MV-4-11 (cell line): ENCODE measurements at places on chromosomes 6 and 20.

GRCh38 chr20:53064935-53065334 is 92.8 kb downstream of the TSHZ2 start:
- DNase-seq, result no peak

DNA sequence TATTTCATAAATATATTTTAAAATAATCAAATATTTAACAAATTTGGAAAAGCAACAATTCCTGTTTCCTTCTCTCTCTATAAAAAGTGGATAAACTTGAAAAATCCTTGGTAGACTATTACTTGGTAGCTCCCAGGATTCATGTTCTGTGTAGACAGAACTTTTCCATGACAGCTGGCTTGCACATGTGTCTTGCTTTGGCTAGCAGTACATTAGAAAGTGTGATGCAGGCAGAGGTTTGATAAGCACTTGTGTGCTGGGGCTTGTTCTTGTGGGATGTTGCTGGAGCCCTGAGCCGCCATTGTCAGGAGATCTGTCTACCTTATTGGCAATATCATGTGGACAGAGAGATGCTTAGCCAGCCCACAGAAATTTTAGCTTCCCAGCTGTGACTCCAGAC is 327.2 kb downstream of the CDKAL1 start:
- no peak for DNase-seq

DNA sequence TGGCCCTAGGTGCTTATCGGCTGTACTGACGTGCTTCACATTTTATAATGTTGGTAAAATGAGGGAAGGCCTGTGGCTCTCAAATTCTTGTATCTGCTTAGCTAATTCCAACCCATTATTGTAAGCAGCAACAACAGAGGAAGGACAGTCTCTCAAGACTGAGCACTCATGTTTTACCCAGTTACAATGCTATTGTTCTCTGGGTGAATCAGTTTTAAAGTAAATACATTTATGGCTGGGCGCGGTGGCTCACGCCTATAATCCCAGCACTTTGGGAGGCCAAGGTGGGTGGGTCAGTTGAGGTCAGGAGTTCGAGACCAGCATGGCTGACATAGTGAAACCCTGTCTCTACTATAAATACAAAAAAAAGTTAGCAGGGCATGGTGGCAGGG is 194.6 kb downstream of the PRKN start:
- DNase-seq, result no peak

DNA sequence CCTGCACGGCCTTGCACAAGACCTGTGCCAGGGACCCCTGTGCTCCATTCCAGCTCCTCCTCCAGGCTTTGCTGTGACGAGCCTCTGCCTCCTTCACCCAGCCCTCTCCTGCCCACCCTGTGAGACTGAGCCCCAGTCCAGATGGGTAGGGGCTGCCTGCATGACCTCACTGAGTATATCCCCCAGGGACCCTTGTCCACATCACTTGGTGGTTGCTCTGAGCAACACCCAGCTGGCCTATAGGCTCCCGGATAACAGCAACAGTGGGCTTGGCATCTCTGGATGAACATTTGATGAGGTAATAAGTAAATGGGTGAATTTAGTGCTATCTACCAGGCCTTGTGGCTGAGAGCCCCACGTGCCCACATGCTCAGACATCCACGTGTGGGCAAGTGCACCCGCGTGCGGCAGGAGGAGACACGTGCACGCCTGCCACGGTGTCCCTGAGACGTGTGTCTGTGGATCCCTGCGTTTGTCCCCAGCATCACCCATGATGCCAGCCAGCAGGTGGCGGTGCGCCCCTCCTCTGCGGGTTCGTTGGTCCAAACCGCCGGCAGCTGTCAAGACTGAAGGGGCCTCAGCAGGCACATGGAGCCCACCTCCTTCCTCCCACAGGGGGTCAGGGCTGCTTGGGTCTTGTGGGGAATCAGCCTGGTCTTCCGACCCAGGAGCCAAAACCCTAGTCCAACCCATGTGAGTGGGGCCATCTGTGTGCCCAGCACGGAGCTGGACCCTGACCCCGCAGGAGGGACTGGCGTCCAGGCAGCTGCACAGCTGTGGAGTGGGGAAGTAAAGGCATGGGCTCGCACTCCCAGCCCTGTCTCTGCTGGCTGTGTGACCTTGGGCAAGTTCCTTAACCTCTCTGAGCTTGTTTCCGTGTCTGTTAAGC is 45.9 kb downstream of the FGD2 start:
- peak; percentile 94 for DNase-seq

DNA sequence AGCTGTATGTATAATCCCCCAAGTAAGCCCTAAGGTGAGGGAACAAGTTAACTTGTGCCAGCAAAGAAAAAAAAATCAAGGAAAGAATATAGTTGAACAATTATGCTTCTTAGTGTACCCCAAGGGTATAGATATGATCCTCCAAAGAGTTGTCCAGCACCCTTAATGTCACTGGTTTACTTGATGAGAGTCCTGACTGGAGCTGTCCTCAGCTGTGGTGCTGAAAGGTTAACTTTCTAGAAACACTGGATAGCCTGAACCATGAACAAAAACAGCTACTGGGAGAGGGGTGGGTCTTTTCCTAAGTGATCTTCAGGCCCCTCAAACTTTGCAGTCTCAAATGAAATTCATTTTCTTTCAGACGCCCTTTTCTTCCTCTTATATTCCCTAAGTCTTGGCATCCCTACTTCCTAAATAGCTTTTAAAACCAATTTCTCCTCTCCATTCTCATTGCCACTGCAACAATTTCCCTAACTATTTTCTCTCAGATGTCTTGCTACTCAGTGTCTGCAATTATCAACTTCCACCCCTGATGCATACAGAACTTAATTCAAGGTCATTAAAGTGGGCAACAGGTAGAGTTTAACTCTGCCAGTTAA is 83.5 kb upstream of the PROKR2 start:
- DNase-seq, result peak; percentile 5

GRCh38 chr20:36572701-36573102 is 695 bp upstream of the TGIF2 start:
- peak; percentile 47 for DNase-seq

GRCh38 chr20:13302647-13303450 is 81.8 kb downstream of the ISM1 start:
- no peak for DNase-seq

- DNase-seq, result no peak
Measured at GRCh38 chr6:138594758-138595140, 95.5 kb upstream of the NHSL1 start.

GRCh38 chr20:38985603-38986170 is 23.5 kb downstream of the DHX35 start:
- DNase-seq, result peak; percentile 35

DNA sequence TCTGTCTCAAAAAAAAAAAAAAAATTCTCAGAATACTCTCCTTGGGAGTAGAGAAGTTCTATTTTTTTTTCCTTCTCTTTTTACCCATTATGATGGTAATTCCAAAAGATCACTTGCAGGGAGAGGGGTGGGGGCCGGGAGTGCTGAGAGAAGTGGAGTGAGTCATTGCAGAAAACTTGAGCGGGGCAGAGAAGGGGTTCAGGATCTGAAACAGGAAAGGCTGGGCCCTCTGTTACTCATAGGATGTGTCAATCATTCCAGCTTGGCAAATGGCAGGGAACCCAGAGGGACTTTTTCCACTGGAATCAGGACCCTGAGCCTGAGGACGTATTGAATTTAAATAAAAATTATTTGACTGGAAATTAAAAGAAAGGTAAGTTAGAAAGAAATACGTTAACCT is 111.4 kb upstream of the ARMC2 start:
- peak; percentile 46 for DNase-seq

DNA sequence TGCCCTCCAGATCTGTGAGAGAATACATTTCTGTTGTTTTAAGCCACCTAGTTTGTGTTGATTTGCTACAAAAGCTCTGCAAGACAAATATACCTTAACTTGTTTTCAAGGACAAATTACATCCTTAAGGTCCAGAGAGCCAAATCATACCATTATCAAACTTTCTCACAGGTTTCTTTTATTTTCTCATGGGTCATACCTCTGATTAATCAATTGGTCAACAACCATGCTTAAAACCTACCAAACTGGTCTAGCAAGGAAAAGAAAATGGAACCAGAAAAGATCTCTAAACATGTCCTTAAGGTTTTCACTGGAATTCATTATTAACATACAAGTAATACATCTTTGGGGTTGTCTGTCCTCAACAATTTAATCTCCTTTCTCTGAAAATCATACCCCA is 535.0 kb downstream of the CD83 start:
- DNase-seq, result no peak

- peak; percentile 55 for DNase-seq
Measured at GRCh38 chr6:56582236-56582635, 60.5 kb downstream of the DST start.

DNA sequence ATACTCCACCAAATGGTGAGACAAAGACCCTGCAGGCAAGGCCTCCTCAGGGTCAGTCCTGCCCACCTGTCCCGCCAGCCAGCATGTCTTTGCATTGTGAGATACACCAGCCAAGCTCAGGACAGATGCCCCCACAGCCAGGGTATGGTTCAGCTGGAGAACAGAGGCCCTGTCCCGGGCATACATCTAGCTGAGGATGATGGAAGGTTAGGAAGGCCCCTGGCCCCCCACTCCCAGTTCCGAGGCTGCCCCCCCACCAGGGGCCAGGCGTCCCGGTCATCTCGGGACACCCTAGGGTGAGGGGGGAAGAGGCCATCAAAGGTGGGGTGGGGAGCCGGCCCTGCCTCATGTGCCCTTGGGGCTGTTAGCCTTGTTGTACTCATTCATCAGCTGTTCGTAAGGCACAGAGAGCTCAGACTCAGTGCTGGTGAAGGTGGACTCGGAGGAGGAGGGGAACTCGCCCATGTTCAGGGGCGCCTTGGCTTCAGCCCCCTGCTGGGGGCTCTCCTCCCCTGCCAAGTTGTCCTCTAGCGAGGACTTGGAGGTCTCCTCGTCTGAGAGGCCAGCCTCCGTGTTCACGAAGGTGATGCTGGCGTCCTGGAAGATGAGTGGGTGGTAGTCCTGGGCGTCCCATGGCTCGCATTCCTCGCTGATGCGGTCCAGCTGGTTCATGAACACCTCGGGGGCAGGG is 38.6 kb downstream of the KCNK5 start:
- DNase-seq, result no peak

GRCh38 chr20:2873747-2874041 is 413 bp downstream of the PTPRA start:
- DNase-seq, result no peak

GRCh38 chr6:114108119-114109002 is 137.4 kb upstream of the HDAC2 start:
- peak; percentile 56 for DNase-seq

DNA sequence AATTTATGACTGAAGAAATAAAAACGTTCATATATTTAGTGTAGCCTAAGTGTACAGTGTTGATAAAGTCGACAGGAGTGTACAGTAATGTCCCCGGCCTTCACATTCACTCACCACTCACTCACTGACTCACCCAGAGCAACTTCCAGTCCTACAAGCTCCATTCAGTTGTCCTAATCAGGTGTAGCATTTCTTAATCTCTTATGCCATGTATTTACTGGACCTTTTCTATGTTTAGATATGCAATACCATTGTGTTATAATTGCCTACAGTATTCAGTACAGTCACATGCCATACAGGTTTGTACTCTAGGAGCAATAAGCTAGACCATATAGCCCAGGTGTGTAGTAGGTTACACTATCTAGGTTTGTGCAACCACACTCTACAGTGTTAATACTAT is 610.2 kb upstream of the NOX3 start:
- no peak for DNase-seq

GRCh38 chr6:27777126-27777525 is 135.1 kb downstream of the OR2B2 start:
- no peak for DNase-seq

- no peak for DNase-seq
Measured at GRCh38 chr20:20447196-20447595, 79.3 kb downstream of the INSM1 start.

GRCh38 chr6:14762077-14762476 is 483.8 kb upstream of the JARID2 start:
- no peak for DNase-seq

DNA sequence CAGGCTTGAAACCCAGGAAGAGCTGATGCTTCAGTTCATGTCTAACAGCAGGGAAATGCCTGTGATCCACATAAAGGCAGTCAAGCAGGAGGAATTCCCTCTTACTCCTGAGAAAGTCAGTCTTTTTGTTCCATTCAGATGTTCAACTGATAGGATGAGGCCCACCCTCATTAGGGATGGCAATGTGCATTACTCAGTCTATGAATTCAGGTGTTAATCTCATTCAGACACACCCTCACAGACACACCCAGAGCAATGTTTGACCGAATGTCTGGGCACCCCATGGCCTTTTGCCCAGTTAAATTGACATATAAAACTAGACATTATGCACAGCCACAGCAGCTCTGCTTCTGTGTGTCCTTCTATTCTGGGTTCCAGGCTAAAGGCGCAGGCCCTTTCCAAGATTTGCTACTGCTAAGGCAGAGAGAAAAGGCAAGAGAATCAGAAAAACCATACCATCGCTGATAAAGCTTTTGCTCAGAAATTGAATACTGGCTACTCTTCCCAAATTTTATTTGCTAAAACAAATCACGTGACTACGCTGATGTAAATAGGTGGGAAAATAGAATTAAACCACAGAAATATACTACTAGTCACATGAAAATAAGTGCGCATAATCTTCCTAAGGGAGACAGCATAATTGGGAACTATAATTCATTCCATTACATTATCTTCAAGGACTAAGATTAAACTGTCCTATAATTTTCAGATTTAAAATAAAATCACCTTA is 625.0 kb upstream of the MAN1A1 start:
- DNase-seq, result no peak

DNA sequence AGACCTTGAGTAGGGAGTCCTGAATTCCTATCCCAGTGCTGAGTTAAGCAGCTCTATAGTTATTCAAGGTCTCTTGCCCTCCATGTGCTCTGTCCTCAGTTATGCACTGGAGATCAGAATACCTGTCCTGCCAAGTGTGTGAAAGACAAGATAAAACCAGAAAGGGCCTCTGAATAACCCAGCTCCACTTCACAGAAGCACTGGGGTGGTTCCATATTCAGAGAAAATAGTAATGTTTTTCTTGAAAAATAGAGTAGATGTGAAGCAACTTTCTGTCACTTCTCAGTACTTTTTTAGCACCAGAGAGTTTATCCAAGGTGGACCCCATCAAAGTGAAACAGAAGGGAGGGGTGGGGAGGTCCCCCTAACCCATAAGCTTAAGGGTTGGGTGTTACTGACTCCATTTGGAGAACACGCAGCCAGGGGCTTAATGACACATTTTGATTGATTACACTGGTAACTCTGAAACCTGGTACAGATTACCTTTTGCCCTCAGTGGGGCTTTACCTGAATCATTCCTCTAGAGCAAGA is 509.8 kb upstream of the JARID2 start:
- DNase-seq, result no peak

GRCh38 chr6:37936906-37937305 is 117.4 kb downstream of the ZFAND3 start:
- peak; percentile 52 for DNase-seq

DNA sequence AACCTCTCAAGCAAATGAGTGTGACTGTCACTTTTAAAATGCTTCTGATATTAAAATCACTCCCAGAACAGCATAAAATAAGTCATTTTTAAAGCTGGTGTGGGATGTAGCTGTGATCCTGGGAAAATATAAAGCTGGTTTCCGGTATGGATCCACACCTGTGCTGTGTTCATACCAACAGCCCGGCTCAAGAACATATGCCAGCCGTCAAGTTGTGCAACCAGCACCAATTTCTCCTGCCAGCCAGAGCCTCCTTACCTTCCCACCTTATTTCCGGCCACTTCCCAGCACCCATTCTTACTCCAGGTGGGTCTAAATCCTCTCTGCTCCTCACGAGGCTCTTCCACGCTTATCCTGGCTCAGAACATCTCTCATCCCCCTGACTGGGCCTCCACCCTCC is 50.9 kb upstream of the RPS6KA2 start:
- no peak for DNase-seq
